ENCODE measurements at places on chromosomes 7 and 10. TPM values are rescaled to one million over a fixed set of nuclear protein-coding genes. Genes with fewer than 3 reads are reported as not detected.

LRRC18 gene
- not detected for total RNA-seq

PON1 gene
- total RNA-seq, result not detected

EIF5AL1 gene
- total RNA-seq, result 0.27 TPM

ARF5 gene
- 123 TPM for total RNA-seq

ANKRD1 gene
- total RNA-seq, result not detected

ZSWIM8 gene
- total RNA-seq, result 128 TPM

GPR146 gene
- 14.5 TPM for total RNA-seq

TRIM73 gene
- total RNA-seq, result 12.4 TPM

COL1A2 gene
- total RNA-seq, result 4.6 TPM

LOXL4 gene
- not detected for total RNA-seq
